Right kidney (tissue), 9 donors: ENCODE measurements at places on chromosomes 5 and 9.

GRCh38 chr9:13941714-13942113, 372.2 kb downstream of the NFIB start:
- no peak for DNase-seq

DNA sequence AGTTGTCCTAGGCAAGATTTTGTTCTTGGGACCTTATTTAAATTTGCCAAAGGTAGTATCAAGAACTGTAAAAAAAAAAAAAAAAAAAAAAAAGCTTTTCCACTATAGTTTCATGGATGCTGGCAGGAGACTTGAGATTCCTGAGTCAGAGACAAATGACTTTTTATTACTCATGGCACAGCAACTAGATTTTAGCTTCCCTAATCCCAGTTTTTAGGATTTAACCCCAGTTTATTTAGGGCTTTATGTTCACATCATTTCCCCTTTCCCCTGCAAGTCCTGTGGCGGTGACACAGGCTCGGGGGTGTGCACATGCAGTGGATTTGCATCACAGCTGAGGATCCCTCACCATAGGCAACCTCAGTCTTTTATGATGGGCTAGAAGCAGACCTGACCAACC, 144.9 kb downstream of the GOLPH3 start:
- DNase-seq = no peak

DNA sequence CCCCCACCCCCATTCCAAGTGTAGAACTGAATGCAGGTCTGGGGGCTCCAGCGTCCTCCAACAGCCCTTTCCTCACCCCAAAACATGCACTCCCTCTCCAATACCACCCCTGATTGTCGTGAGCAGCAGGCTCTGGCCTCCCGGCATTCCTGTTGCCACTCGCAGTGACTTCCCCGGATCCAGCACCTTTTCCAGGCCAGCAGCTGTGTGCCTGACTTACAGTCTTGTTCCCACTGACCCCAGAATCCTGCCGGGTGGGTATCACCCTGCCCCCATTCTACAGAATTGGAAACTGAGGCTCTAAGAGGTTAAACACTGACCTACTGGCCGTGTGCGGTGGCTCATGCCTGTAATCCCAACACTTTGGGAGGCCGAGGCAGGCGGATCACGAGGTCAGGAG, 127.2 kb downstream of the OLFM1 start:
- no peak for DNase-seq

DNA sequence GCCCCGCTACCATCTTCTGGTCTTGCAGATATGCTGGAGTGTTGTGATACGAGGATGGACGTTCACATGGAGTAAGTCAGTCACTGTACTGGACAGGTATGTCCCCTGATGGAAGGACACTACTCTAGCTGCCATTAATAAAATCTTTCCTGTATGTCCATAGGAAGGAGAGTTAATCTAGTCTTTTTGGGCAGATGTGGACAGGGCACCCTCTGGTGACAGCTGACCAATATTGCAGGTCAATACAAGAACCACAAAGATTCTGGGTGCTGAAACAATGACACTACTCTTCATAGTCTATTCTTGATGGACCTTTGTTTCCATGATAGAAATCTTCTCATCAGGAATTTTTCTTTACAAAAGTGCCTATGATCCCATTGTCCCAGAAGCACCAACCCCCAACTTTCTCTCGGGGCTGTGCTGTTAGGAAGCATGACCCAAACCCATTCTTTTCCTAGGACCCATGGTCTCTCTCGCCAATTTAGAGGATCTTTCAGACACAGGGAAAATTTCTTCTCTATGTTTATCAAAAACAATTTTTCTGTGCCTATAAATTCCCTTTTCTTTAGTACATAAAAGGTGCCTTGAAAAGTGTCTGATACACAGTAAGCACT, 376.9 kb downstream of the DTWD2 start:
- no peak for DNase-seq
